ENCODE measurements at places on chromosomes 13 and 19.

GRCh38 chr19:21751384-21751783 lies 16.0 kb downstream of the ZNF100 start:
- DNase-seq, result no peak

DNA sequence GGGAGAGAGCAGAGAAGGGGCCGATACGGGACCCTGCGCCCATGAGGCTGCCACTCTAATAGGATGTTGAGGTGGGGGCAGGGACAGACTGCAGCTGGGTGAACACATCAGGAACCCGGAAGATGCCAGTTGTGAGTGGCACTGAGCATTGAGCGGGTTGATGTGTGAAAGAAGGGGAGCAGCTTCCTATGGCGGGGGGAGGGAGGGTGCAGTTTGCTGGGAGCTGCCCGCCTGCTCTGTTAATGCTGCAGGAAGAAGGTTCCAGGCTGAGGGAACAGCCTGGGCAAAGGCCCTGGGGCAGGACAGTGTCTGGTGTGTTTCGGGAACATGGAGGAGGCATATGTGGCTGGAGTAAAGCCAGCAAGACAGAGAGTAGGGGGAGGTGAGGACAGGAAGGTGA lies 29.8 kb downstream of the DNM2 start:
- no peak for DNase-seq

DNA sequence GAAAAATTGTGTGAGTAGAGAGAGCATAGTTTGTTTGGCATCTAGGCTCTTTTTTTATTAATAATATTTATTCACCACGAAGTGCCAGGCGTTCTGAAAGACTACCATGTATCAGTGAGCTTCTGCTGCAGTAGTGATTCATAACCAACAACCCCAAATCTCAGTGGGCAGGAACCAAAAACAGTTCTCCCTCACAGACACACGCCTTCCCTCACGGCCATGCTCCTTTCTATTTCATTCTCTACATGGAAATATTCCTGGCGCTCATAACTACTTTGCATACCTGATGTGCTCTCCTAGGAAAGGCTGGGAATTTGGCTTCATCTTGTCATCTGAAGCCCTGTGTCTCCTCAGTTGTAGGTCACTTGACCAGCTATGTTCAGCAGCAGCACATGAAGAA lies 26.6 kb upstream of the AMER2 start:
- DNase-seq, result no peak

- peak; percentile 82 for DNase-seq
Observed at GRCh38 chr19:44748426-44749254, at the start of gene BCL3. TSS of gene BCL3 (plus strand) at chr19:44748708. CDS start at chr19:44748791, 83 bp downstream.

DNA sequence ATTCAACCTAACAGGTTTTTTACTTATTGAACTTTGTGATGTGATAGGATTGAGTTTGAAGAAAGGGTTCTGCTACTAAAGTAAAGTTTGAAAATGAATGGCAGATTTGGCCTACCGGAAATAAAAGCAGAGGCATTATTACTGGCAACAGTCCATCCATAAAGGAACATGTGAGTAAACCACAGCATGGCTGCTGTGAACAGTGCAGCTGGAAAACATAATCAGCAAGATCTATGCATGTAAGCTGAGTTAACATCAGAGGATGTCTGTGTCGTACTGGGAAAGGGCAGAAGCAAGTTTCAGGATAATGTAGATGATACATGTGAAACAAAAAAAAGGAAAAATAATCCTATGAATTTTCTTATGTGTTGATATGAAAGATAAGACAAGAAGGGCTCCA lies 87.6 kb downstream of the CYSLTR2 start:
- no peak for DNase-seq

DNA sequence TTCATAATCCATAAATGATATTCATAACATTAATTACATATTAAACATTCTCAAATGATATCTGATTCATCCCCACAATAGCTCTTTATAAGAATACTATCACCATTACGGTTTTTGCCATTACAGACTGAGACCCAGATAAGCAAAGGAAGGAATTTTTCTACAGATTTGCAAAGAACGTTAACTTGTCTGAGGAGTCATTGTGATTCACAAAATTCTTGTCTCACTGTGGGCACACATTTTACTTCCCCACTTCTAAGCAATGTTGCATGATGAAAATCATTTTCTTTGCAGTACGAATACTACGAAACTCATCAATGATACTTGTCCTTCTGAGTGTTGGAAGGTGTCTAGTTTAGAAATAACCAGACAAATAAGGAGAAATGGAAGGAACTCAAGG lies 70.1 kb downstream of the NALCN start:
- no peak for DNase-seq

Measured in sciatic nerve (tissue), 2 donors.